Tongue (tissue), 3 donors: ENCODE measurements at places on chromosomes 5 and 9.

GRCh38 chr9:75858497-75859092 is 31.9 kb upstream of the PCSK5 start:
- no peak for DNase-seq

DNA sequence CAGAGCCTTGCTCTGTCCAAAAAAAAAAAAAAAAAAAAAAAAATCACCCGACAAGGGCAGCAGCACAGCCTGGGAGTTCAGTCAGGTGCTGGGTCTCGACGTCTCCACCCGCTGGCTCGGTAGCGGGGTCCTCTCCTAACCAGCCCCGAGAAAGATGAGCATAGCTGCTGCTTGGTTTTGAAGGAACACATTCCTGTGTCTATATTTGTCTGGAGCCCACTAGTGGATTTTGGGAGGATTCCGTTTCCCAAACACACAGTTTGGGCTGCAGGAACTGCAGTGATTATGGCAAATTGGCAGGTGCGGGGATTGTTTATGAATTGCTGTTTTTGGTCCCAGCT is 1.2 kb downstream of the OTULINL start:
- peak; percentile 50 for DNase-seq

GRCh38 chr9:104494808-104495207 is 9.3 kb upstream of the OR13F1 start:
- peak; percentile 18 for DNase-seq

- peak; percentile 28 for DNase-seq
These were observed 175.5 kb upstream of the PAPPA start for GRCh38 chr9:115978091-115978490.
